Stomach (tissue), 19 donors: ENCODE measurements at places on chromosomes 2 and 18. TPM values are rescaled to one million over a fixed set of nuclear protein-coding genes. Genes with fewer than 3 reads are reported as not detected.

- no peaks in the 10 kb centered on the region for H3K27me3 ChIP-seq
- no peak overlapping the region for H3K4me3 ChIP-seq
- DNase-seq, result no peak
- H3K36me3 ChIP-seq, result no peaks in the 10 kb centered on the region
- peaks cover 6% of the 10 kb centered on the region for H3K4me1 ChIP-seq
Measured at GRCh38 chr2:227861011-227861410, 10.4 kb upstream of the DAW1 start.

- no peaks in the 10 kb centered on the region for H3K4me1 ChIP-seq
- H3K4me3 ChIP-seq, result no peak overlapping the region
- no peak for DNase-seq
- H3K27ac ChIP-seq, result peak overlapping the region; percentile 12
- no peaks in the 10 kb centered on the region for H3K27me3 ChIP-seq
Measured at GRCh38 chr2:102268510-102269199, 42.7 kb upstream of the IL1RL1 start.

DNA sequence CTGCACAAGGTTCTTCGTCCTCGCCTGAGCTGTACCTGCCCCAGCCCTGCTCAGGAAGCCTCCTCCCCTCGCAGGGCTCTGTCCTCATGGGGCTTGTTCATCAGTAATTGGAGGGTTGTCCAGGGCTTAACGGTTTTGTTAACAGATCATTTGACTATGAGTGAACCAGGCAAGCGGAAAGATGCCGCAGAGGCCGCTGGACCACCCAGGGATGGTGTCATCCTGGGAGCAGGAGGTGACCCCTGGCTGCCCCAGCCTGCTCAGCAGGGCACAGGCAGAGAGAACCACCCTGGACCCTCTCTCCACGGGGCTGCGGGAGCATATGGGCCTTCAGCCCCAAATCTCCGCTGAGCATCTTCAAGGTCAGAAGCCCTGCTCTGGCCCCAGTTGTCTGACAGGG lies 264.3 kb downstream of the KLHL29 start:
- DNase-seq, result no peak
- H3K27me3 ChIP-seq, result no peaks in the 10 kb centered on the region
- H3K36me3 ChIP-seq, result peaks cover 21% of the 10 kb centered on the region
- H3K27ac ChIP-seq, result no peak overlapping the region
- H3K4me3 ChIP-seq, result no peak overlapping the region

- no peaks in the 10 kb centered on the region for H3K4me1 ChIP-seq
- no peaks in the 10 kb centered on the region for H3K27me3 ChIP-seq
- H3K4me3 ChIP-seq, result no peak overlapping the region
- DNase-seq, result no peak
- H3K36me3 ChIP-seq, result no peaks in the 10 kb centered on the region
Measured at GRCh38 chr18:63578357-63578958, 8.7 kb upstream of the SERPINB13 start.

DNA sequence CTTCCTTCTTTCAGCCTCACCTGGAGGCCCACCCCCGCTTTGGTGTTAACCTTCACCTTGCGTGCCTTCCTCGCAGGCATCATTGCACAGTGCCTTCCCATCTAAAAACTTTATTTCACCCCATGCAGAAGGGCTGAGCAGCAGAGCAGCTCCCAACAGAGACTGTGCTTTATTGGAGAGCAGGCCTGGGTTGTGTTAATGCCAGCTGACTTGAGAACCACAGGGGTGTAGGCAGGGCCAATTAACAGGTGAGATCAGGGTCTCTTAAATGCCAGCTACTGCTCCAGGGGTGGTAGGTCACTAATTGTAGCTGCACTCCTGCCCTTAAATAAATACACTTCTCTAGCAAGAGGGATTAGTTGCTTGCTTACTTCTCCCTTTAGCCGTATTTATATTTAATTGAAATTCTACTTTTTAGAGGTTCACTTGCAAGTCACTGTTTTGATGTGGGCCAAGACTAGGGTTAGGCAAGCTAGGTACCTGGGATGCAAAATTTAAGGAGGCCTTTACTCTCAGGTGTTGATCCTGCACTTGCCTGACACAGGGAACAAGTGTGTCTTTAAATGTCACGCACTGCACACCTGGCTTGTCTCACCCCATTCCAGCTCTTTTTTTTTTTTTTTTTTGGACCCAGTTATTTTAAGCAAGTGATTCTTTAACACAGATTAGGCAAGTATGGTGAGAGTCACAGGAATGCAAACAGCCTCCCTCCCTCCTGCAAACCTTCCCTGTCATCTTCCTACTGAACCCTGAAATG lies 54.5 kb downstream of the LYPD1 start:
- H3K4me3 ChIP-seq, result no peak overlapping the region
- no peak overlapping the region for H3K27ac ChIP-seq
- no peaks in the 10 kb centered on the region for H3K27me3 ChIP-seq
- no peaks in the 10 kb centered on the region for H3K36me3 ChIP-seq

DNA sequence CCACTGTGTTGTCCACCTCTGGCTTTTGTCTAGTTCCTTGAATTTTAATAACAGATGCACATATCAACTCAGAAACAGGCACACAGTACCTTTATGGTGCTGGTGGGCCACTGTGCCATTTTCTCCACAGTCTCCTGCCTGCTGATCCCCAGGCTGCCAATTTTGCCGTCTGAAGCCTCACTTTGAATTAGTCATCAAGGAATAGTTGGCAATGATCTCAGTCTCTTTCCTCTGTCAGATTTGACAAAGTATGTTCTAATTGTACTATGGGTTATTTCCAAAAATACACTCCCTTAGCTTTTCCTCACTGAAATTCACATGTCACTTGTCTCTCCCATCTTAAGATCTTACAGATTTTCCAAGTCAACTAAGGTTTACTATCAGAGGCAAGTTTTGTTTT lies 140.7 kb downstream of the ZNF516 start:
- no peak overlapping the region for H3K27ac ChIP-seq
- H3K27me3 ChIP-seq, result no peaks in the 10 kb centered on the region
- H3K4me3 ChIP-seq, result no peak overlapping the region
- H3K4me1 ChIP-seq, result peaks cover 13% of the 10 kb centered on the region

Gene CABYR
- not detected for total RNA-seq

Gene AMER3
- total RNA-seq, result 0.58 TPM

Gene PLA2R1
- total RNA-seq, result 2.7 TPM

Gene FOSL2
- 227 TPM for total RNA-seq
